CD4-positive, alpha-beta T cell treated with Interleukin-4 for 4 hours (primary cell): ENCODE measurements at places on chromosomes 16 and 17.

DNA sequence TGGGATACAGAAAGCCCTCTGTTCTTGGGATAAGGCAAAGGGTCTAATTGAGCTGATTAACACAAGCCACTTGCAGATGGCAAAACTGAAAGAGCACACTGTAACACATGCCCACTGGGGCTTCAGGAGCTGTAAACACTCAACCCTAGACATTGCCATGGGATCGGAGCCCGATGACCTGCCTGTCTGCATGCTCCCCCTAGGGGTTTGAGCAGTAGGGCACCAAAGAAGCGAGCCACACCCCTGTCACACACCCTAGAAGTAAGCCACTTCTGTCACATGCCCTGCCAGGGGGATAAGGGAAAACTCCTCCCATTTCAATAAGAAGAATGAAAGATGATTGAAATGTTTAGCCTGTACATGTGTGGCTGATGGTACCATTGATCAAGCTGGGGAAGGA is 81.3 kb upstream of the IRX6 start:
- DNase-seq: no peak

DNA sequence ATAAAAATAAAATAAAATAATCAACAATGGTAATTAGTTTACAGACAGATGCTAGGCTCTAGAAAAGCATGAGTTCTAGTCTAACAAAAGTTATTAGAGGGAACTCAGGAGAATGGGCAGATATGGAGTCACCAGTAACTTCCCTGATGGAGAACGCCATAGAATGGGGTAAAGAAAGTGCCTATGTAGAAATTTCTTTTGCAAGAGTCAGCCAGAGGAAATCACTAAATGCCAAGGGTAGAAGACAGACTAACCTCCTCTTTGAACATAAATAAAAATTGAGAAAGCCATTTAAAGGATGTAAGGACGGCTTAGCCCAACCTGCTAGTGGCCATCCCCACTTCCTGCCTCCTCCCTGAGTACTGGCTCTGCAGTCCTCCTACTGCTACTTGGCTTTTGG is 141.6 kb downstream of the VPS53 start:
- no peak for DNase-seq

GRCh38 chr17:39036009-39036408 is 68.8 kb upstream of the FBXO47 start:
- no peak for DNase-seq

DNA sequence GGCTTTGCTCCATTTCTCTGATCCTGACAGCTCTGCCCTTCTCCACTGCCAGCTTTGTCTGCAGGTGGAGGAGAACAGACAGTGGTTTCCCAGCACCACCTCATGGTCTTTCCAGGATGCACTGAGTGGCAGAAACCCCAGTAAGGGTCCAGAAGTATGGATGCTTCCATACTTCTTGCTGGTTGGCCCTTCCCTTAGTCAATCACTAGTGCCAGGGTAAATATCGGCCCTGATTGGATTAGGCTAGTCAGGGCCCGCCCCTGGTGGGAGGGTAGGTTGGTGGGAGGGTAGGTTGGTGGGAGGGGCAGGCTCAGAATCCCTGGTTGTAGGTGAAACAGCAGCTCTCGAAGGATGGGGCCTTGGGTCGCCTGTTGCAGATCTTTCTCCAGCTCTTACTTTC is 10.2 kb downstream of the RNF213 start:
- DNase-seq: no peak

GRCh38 chr16:66605177-66605978 is 874 bp downstream of the CMTM3 start:
- peak; percentile 11 for DNase-seq

- DNase-seq: peak; percentile 22
Measured at GRCh38 chr17:1830288-1830687, 483 bp downstream of the RPA1 start.

GRCh38 chr17:27417596-27418365 is 38.5 kb upstream of the KSR1 start:
- no peak for DNase-seq

GRCh38 chr17:66549731-66550207 is 247.4 kb downstream of the PRKCA start:
- no peak for DNase-seq

- DNase-seq: no peak
Measured at GRCh38 chr17:28427371-28427770, 21.4 kb upstream of the SLC46A1 start.
